ENCODE measurements at places on chromosomes 16 and 17. TPM values are rescaled to one million over a fixed set of nuclear protein-coding genes. Genes with fewer than 3 reads are reported as not detected.

The KRTAP2-1 gene
- not detected for total RNA-seq

The BIRC5 gene
- not detected for total RNA-seq

DNA sequence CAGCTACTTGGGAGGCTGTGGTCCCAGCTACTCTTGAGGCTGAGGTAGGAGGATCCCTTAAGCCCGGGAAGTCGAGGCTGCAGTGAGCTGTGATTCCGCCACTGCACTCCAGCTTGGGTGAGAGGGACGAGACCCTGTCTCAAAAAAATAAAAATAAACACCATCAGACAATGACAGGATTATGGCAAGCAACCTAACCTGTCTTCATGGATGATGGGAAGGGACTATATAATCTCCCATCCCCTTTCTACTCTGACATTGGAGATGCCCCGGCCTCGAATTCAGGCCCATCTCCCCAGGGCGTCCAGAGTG is 893 bp downstream of the TRIM25 start:
- no peak for DNase-seq

GRCh38 chr17:48747445-48748363 is 19.2 kb upstream of the HOXB13 start:
- DNase-seq = no peak

DNA sequence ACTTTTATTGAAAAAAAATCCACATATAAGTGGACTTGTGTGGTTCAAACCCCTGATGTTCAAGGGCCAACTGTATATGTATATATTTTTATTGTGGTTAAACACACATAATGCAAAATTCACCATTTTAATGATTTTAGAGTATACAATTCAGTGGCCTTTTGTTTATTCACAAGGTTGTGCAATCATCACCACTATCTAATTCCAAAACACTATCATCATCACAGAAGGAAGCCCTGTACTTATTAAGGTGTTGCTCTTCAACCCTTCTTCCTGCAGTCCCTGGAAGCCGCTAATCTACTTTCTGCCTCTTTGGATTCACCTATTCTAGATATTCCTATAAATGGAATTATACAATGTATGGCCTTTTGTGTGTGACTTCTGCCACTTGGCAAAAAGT is 23.0 kb downstream of the MAP2K6 start:
- no peak for DNase-seq
